ENCODE measurements at places on chromosomes 11 and 22.

- DNase-seq, result no peak
Observed at GRCh38 chr11:112200252-112200651, 24.9 kb downstream of the BCO2 start.

GRCh38 chr11:820655-821511 lies 2.2 kb downstream of the PNPLA2 start:
- DNase-seq, result no peak

DNA sequence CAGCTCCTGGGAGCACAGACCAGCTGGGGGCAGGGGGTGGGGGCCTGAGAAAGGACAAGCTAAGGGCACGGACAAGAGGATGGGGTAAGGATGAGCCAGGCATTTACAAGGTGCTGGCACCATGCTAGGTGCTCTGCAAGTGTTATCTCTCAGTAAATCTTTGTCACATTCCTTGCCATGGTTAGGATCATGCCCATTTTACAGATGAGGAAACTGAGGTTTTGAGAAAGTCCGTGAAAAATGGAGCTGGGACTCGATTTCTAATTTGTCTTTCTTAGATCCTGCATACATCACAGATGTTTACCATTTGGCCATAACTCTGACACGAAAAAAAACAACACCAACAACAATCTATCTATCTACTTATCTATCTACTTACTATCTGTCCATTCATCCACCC lies 429.7 kb downstream of the MIAT start:
- DNase-seq, result no peak

DNA sequence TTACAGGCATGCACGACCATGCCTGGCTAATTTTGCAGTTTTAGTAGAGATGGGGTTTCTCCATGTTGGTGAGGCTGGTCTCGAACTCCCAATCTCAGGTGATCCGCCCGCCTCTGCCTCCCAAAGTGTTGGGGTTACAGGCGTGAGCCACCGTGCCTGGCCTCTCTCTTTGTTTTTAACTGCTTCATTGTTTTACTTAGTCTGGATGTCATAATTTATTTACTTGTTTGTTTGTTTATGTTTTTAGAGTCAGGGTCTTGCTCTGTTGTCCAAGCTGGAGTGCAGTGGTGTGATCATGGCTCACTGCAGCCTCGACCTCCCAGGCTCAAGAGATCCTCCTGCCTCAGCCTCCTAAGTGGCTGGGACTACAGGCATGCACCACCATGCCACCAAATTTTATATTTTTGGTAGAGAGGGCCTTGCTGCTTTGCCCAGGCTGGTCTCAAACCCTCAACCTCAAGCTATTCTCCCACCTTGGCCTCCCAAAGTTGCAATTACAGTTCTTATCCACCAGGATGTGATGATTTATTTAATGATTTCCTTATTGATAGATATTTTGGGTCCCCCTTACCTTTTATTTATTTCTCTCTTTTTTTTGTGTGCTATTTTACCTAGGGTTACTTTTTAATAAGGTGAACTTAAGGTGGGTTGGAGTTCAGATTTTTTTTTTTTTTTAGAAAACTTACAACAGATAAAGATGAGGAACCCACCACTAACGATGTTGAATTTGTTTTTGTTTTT lies 52.6 kb upstream of the ADA2 start:
- DNase-seq, result no peak

GRCh38 chr11:58068655-58069054 lies 37.9 kb downstream of the OR6Q1 start:
- no peak for DNase-seq

DNA sequence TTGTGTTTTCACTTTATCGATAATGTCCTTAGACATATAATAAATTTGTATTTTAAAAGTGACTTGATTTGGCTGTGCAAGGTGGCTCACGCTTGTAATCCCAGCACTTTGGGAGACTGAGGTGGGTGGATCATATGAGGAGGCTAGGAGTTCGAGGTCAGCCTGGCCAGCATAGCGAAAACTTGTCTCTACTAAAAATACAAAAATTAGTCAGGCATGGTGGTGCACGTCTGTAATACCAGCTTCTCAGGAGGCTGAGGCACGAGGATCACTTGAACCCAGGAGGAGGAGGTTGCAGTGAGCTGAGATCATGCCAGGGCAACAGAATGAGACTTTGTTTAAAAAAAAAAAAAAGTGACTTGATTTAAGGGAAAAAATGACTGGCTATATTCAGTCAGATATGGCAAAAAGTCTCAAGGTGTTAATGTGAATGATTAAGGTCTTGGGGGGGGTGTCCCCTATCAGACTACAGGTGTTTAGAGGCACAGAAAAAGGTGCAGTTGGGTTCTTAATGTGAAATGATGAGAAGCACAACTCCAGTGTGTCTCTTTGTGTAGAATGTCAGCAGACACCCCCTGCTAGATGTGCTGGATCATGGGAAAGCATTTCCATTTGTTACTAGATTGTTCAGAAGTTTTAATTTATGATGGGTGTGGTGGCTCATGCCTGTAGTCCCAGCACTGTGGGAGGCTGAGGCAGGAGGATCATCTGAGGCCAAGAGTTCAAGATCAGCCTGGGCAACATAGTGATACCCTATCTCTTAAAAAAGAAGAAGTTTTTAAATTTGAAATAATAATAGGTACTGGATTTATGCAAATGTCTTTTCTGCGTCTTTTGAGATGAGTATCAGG lies 17.0 kb downstream of the NEAT1 start:
- no peak for DNase-seq

- peak; percentile 51 for DNase-seq
Observed at GRCh38 chr11:110525883-110526282, 96.1 kb downstream of the FDX1 start.

DNA sequence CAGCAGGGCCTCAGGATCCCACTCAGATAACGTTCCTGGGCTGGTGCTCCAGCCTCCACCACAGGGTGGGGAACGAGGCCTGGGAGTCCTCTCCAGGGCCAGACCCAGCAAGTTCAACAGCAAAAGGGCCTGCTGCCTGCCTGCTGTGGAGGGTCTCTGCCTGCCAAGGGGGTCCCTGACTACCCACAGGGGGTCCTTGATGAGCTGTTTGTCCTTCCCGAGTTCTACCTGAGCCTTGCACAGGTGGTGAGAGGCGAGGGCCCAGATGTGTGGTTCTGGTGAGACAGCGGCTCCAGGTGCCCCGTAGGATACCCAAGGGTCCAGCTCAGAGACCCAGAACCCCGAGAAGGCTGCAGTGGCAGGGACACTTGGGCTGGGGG lies 4.4 kb downstream of the DUSP8 start:
- DNase-seq, result no peak

DNA sequence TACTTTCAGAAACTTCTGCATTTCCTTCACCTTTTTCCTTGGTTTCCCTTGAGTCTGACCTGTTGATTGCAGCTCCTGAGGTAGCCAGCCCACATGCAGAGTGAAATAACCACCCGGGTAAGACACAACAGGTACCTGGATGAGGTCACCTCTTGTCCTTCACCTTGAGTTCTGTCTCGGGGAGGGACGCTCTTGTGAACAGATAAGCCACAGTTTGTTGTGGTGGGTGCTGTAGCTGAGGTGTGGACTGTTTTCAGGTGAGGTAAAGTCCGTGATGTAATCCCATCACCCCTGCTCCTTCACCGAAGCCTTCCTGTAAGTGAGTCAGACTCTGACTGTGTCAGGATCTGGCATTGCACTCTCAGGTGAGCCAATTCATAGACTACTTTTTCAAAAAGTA lies 183.1 kb downstream of the NAV2 start:
- DNase-seq, result no peak

- no peak for DNase-seq
Observed at GRCh38 chr11:16807306-16807705, 68.9 kb downstream of the C11orf58 start.

DNA sequence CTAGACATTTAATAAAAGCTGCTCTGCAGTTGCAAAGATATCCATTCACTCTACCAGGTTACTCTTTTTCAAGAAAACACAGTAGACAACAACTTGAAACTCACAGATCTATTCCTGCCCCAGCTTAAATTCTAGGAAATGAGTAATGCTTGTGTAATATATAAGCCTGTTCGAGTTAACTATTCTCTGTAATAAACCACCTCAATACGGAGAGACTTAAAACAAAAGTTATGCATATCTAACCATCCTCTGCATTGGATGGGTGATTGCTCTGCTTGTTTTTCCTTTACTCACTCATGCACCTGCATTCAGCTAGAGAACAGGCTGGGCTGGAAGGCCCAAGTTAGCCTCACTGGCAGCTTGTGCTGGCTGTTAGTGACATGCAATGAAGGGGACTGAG lies 13.3 kb downstream of the LRRC4C start:
- no peak for DNase-seq

DNA sequence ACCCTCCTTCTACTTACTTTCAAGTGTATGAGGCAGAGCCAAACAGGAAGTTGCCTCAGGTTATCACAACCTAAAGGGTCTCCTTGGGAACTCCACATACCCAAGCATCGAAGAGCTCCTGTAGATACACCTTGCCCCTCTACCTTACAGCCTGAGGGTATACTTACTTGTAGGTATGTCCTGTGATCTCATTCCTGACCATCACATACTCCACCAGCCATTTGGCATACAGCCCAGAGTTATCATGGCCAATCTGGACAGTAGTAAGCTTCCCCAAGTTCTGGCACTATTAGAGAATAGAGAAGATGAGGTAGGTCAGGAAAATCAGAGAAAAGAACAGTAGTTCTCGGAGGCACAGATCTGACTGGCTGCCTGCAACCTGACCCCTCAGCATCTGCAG lies 53.4 kb upstream of the SCUBE2 start:
- no peak for DNase-seq

DNA sequence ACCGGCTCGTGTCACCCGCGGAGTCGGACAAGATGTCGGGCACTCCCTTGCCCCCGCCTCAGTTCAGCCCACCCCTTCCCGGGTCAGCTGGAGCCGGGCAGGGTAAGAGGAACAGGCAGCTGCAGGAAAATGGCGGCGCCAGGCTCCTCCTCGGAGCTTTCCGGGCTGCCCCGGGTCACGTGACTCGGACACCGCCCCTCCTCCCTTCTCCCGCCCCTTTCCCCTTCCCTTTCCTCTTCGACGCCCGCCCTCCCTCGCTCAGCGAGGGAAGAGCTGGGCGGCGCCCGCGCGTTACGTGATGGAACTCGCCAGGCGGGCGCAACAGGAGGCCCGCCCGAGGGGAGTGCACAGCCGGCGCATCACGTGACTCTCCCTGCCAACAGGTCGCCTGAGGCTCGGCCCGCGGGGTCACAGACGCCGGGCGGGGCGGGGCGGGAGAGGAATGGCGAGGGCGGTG lies at the start of gene PICALM:
PICALM (minus strand) TSS at position 134 of the 457 bp plus-strand sequence. CDS start 304 bp downstream, outside the sequence.
- DNase-seq, result peak; percentile 88

GRCh38 chr11:68298659-68299516 lies 13.5 kb upstream of the LRP5 start:
- DNase-seq, result no peak

GRCh38 chr22:50656122-50657070 lies 16.2 kb upstream of the SHANK3 start:
- no peak for DNase-seq

GRCh38 chr11:63490551-63491239 lies at the start of gene PLAAT5:
Gene PLAAT5 (minus strand): TSS chr11:63491167. CDS start chr11:63491034, 133 bp downstream.
- no peak for DNase-seq

GRCh38 chr11:288478-289397 lies at the start of gene PGGHG:
Gene PGGHG (plus strand): TSS chr11:289126. CDS start chr11:289817, 691 bp downstream.
- DNase-seq, result no peak

DNA sequence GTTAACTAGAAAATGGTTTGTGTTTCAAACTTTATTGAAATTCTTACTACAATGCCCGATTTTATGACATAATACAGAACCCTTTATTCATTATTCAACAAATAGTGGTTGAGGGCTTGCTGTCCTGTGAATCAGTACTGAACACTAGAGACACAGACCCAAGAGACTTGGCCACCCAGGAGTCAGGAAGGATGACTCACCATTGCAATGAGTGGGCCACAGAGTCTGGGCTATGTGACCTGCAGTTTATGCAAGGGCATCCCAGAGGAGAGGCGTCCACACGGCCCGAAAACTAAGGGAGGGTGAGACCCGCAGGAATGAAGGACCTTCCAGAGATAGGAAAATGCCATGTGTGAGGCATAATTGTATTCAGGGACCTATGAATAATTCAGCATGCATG lies 143.8 kb upstream of the DDI1 start:
- no peak for DNase-seq

DNA sequence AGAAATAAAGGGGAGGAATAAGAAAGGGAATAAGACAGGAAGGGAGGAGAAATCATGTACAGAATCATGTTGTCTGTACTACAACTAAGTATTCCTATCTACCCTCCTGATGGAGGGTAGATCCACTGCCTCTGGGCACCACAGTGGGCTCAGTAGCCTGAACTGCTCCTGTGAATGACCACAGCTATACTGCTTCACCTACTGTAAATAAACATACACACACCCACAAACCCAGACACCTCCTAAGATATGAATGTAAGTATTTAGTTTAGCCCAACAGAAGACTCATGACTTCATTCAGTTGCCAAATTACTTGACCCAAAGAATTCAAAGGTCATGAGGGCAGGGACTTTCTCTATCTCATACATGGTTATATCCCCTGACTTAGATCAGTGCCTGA lies 177.3 kb upstream of the C11orf58 start:
- DNase-seq, result no peak

- DNase-seq, result no peak
Observed at GRCh38 chr11:81869351-81870065, 864.2 kb downstream of the FAM181B start.

DNA sequence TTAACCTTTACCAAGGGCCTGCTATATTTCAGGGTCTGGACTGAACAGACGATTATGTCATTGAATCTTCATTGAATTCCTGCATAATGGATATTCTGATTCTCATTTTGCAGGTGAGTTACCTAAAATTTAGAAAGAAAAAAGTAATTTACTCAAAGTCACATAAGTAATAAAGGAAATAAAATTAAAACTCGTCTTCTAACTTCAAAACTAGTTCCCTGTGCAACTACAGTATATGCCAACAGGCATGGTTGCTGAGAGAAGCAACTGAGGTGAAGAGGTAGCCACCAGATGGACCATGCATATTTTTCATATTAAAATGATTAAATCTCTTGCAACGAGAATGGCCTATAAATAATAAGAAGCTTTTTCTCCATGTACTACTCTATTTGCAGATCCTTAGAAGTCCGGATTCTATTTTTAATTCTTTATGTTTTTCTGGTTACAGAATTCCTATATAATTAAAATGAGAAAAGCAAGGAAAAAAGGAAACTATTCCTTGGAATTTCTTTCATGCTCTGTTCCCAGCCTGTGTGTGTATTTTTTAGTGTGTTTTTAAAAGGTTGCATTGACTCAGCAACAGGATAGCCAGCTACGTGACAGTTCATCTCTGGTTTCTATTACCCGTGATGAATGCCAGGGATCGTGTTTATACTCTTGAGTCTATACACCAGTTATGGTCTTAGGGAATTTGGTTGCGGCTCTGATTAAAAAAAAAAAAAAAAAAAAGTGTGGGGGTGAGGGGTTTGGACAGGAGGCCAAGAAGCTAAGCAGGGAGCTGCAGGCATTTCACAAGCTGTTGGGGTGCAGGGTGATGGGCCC lies 186.8 kb downstream of the ETS1 start:
- no peak for DNase-seq

GRCh38 chr11:128775468-128775867 lies 81.6 kb downstream of the FLI1 start:
- no peak for DNase-seq

GRCh38 chr11:1561266-1561665 lies 10.8 kb downstream of the DUSP8 start:
- DNase-seq, result no peak

Measured in NCI-H1436 treated with DMSO at 0.1 percent for 48 hours (cell line).